Germinal center (tissue), 1 donor: ENCODE measurements at places on chromosomes 12 and 14.
A peak's percentile ranks its signal among the peaks of the same experiment; 100 is the strongest.

DNA sequence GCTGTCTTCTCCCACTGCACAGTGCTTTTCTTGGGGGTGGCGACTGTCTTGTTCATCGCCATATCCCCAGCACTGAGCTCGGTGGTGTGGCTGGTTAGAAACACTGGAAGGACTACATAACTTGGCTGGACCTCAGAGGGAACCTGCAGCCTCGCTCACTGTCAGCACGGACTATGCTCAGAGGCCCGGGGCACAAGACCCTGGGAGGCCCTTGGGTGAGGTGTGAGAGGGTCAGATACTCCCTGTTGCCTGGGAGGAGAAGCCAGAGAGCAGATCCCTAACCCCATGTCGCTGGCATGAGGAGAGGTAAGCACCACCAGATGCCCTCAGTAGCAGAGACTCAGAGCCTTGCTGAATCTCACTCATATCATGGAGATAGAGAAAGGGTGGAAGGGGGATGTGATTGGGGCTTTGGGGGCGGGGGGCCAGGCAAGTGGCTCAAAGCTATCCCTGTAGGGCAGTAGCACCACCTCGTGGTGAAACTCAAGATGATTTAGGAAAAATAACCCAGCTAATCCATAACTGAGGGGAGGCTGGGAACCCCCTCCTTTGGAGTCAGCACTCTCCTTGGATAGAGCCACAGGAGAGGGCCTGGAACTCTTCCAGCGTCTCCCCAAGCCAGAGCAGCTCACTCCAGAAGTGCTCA lies 18.7 kb upstream of the HDAC7 start:
- peak; percentile 48 for DNase-seq

DNA sequence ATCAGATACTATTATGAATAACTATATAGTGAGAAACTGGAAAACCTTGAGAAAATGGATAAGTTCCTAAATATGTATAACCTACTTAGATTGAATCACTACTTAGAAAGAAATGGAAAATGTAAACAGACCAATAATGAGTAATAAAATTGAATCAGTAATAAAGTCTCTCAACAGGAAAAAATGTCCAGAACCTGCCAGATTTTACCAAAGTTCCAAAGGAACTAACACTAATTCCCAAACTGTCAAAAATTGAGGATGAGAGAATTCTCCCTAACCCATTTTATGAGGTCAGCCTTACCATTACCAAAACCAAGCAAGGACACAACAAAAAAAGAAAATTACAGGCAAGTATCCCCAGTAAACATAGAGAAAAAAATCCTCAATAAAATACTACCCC lies 272.0 kb downstream of the RPAP3 start:
- DNase-seq = no peak

GRCh38 chr12:131473741-131474709 lies 236.9 kb upstream of the SFSWAP start:
- DNase-seq = no peak

GRCh38 chr12:49471557-49471956 lies 67.3 kb upstream of the KCNH3 start:
- DNase-seq = no peak

DNA sequence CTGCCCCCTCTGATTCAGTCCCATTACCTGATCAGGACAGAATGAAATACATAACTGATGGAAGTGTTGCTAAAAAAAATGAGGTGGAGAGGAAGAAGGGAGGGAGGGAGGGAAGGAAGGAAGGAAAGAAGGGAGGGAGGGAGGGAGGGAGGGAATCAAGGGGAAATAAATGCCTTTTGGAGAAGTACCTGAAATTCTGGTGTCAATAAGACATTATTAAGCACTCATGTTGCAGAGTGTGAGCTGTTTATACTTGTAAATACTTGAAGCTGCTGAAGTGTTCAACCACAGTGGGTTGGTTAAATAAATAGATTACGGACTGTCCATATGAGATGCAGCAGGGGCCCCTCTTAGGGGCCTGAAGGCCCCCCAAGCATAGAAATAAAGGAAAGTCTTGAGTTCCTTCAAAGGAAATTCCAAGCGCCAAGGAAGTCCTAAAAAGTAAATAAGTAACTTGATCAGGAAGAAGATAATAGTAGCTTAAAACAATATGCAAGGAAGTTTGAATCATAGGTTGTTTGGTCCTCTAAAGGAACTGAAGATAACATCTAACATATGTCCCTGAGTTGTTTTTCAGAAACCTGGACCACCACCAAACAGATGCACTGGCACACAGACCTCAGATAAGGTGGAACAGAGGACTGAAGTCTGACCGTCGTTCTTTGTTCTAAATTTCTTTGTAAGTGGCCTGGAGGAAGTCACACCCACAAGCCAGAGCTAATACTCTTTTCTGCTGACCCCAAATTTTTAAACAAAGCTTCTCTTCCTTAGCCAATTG lies 110.8 kb downstream of the SEC23A start:
- no peak for DNase-seq

GRCh38 chr12:12696562-12697383 lies 790 bp upstream of the GPR19 start:
- DNase-seq = peak; percentile 89

DNA sequence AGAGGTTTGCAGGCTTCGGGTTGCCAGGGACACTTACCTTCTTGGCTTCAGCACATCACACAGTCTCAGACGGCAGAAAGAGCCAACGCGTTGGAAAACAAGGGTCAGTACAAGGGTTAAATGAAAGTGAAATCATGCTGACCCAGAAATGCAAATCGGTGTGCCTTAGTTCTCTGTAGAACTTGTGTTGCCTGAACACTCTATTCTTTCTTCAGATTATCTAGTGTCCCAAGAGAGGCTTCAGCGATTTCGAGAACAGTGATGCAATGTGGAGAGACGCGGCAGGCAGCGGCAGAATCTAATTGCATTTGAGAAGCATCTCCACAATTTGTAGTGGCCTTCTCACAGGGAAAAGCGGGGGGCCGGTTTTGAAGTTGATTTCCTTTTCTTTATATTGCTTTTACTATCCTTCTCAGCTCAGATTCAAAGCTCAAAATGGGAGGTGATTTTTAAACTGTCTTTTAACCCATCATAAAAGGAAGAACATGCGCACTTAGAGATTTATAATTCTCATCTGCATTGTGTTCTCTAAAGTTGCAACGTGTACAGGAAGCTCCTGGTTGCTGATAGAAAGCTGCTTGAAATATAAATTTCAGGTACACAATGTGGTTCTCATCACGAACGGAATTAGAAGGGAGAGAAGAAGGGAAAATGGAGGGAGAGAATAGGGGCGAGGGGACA lies 67.8 kb upstream of the EGLN3 start:
- no peak for DNase-seq

- DNase-seq = no peak
Measured at GRCh38 chr12:109910969-109911348, 10.9 kb downstream of the TCHP start.
